Dorsolateral prefrontal cortex (tissue), 122 donors: ENCODE measurements at places on chromosomes 4 and X.

- DNase-seq, result no peak
Observed at GRCh38 chrX:148541584-148541940, 41.1 kb downstream of the AFF2 start.

- DNase-seq, result no peak
Observed at GRCh38 chr4:25807102-25807728, 55.6 kb downstream of the SEL1L3 start.

DNA sequence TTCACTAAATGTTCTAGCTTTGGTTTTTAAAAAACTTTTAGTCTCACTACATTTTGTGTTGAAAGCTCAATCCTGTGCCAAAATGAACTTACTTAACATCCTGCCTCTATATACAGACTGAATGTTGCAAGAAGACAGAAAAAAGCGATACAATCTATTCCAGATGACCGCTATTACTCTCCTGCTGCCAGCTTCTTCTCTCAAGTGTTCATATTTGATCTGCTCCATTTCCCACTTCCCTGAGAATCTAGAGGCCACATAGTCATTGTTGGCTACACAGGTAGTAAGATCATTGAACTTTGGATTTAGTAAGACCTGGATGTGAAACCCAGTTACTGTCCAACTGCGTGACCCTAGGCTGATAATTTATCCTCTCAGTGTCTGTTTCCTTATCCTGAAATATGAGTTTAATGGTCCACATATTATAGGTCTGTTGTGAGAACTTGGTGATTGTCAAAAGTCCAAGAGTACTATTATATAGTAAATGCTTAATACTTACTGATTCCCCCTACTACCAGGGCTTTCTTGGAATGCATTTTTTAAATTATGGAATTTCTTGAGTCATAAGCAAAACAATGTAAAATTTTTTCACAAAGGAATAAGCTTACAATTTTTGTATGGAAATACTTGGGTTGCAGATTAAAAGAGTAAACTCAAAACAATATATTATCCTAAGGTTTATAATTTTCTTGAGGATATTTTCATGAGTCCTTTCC is 976.8 kb upstream of the ADGRL3 start:
- DNase-seq, result no peak

- no peak for DNase-seq
Observed at GRCh38 chrX:25873196-25873595, 264.9 kb upstream of the MAGEB18 start.

GRCh38 chrX:48694776-48695533 is 1.6 kb upstream of the SUV39H1 start:
- DNase-seq, result no peak
